Mesothelial cell of epicardium (in vitro differentiated cells): ENCODE measurements at places on chromosomes 1 and 21. TPM values are rescaled to one million over a fixed set of nuclear protein-coding genes. Genes with fewer than 3 reads are reported as not detected.

DNA sequence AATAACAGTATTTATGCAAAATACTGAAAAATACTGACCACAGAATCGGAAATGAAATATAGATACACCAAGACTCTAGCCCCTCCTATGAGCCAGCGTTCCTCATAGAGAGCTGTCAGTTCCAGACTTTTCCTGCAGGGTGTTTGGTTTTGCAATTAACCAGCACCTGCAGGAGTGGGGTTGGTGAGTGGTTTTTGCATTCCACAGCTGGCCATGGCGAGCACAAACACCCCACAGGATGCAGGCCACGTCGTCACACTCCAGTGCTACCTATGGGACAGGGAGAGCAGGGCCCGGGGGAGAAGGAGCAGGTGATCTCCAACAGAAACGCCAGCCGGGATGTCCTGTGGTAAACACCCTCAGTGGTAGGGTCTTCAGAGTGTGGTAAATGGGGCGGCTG, 94.1 kb downstream of the ERG start:
- no peak for DNase-seq

DNA sequence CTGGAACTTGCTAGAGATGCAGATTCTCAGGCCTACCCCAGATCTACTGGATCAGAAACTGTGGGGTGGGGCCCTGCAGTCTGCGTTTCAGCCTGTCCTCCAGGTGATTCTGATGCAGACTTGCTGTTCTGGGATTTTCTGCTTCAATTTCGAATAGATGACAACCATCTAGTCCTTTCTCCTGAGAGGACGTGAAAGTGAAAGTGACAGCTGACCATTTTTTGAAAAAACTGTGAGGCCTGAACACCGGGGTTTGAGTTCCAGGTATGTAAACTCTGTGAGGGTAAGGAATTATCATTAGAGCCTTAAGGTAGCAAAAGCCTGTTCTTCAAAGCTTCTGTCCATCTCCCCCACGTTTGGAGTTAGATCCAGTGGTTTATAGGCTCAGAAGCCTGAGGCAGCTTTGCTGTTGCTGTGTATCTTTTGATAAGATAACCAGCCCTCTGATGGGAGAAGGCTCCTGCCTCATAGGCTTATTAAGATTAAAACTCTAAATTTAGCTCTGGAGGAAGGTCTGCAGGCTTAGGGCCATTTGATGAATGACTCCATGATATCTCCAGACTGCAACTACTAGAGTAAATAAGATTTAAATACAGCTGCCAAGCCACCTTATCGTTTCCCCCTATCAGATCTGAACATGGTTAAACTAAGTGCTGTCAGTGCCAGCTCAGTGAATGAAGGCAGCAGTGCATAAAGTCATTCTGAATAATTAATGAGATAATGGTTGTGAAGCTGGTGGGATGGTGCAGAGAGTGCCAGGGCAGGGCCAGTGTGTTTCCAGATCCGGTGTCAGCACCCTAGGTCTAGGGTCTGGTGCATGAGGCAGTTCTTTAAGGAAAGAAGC, 335.2 kb downstream of the HHAT start:
- no peak for DNase-seq

DNA sequence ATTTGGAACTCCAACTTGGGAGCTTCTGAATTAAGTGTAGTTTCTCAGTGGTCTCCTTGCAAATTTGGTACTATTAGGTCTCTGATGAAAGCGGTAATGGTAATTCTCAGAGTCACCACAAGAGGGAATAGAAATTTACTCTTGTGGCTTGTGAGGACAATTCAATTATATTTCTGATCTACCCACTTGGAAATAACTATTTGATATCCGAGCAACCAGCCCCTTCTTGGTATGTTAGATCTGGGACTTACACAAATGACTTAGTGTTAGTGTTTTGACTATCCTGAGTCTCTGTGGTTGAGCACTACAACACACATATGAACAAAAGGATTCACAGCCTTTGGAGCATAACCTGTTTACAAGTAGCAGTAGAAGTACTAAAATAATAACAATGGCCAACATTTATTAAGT, 68.1 kb downstream of the RPS6KA1 start:
- DNase-seq = no peak

GRCh38 chr1:167294528-167294927, 73.8 kb downstream of the POU2F1 start:
- DNase-seq = no peak

GRCh38 chr1:230303822-230304221, 122.3 kb downstream of the PGBD5 start:
- no peak for DNase-seq

GRCh38 chr1:31661856-31662255, 17.2 kb upstream of the PEF1 start:
- no peak for DNase-seq

- DNase-seq = no peak
These were observed 10.8 kb upstream of the IL10RB start for GRCh38 chr21:33255404-33255803.

The C1orf116 gene
- 0.44 to 0.67 TPM (median 0.57 TPM) in 3 replicates for total RNA-seq

The GOLT1A gene
- total RNA-seq = 3.6 to 4.1 TPM (median 3.9 TPM) in 3 replicates
